Naive B cell (primary cell): ENCODE measurements at places on chromosomes 5 and 9.

- no peak for DNase-seq
Observed at GRCh38 chr9:33116860-33117259, 40.4 kb upstream of the SMU1 start.

DNA sequence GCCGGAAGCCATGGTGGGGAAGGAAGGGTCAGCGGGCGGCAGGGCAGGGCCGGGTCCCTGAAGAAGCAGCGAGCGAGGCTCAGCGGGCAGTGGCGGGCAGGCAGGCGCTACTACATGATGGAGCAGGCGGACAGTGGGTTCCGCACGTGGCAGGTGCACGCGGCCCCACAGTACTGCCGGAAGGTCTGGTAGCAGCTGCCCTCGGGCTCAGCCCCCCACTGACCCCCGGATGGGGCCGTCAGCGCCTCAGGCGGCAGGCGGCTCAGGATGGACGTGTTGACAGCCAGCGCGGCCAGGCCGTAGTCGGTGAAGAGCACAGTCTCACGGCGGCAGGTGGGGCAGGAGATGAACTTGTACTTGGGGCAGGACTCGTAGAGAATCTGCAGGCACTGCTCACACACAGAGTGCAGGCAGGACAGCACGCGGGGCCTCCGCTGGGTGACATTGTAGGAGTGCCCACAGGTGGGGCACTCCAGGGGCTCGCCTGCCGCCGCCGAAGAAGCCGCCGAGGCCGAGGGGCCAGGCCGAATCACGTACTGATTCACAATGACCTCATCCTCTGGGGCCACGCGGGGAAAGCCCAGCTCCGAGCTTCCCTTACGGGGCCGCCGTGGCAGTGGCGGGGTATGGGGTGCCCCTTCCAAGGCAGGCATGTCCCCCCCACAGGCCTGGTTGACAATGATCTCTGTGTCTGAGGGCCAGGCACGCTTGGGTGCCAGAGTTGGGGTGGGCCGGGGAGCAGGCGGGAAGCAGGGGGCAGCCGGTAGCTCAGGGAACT lies 1.5 kb downstream of the RNF208 start:
- DNase-seq, result no peak

GRCh38 chr5:172433513-172433912 lies 20.8 kb downstream of the SH3PXD2B start:
- no peak for DNase-seq

DNA sequence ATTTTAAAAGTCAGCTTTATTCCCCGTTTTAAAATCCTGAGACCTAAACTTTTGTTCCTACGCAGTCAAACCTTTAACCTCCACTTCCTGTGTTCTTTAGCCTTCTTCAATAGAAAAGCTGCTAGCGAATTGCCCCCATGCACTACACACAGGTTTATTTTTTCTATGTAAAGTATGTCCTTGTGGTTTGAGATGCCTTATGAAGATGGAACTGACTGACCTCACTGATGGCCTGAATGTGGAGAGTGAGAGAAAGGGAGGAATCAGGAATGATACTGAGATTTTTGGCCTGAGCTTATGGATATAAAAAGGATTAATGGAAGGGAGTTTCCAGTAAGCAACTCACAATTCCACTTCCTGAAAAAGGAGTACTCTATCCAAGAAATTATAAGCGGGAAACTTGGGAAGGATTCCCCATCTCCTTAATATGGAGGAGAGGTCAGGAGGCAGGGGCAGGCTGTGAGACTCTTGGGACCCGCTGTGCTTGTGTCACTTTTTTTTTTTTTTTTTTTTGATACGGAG lies 89.5 kb downstream of the UGCG start:
- DNase-seq, result no peak

- DNase-seq, result no peak
Observed at GRCh38 chr9:33682551-33682950, 112.8 kb upstream of the PRSS3 start.

DNA sequence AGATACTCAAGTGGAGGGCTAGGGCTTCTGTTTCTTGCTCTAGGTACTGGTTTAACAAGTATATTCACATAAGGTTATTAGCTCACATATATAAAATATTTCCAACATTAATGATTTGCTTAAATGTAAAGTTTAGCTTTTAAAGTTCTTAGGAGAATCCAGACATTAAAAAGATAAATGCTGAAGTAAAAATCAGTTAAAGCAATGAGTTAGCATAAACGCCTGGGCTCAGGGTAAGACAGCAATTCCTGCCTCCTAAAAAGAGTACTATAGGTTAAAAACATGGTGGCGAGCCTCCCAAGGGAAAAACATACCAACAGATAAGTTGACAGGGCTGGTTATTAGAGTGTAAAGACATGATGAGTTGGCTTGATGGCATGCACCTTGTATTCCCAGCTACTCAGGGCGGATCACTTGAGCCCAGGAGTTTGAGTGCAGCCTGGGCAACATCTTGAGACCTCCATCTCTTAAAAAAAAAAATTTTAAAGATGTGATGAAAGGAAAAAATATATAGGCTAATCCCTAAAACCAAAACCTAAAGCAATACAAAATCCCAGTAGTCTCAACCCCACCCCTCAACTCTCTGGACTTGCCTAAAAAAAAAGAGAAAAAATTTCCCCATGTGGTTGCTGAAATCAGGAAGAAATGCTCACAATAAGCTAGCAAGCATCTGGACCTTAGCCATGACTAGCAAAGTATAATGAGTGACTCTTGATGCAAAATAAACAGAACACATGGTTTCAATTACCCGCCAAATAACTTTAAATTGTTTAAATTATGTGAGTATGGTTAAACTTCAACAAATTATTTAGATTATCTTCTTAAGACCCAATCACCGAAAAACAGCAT lies 3.6 kb downstream of the GOLPH3 start:
- DNase-seq, result no peak

- DNase-seq, result no peak
Observed at GRCh38 chr5:180208038-180208434, 975 bp downstream of the RASGEF1C start.

DNA sequence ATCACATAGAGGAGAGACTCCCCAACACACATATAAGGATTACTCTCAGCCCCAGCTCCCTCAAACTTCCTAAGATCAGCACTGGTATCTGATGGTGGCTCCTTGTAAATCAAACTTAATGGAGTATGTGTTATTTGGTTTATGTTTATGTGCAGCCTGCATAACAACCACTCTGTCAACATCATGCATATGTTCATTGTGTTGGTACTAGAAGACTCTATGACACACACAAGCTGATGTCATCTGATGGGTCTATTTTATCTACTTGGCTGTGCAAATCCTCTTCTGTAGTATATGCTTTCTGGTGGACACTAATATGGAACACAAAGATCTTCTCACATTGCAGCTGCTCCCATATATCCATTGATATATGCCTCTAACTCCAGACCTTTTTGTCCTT lies 134.0 kb upstream of the FAM174A start:
- no peak for DNase-seq

- no peak for DNase-seq
Observed at GRCh38 chr9:36940500-36940853, 93.6 kb downstream of the PAX5 start.

- DNase-seq, result no peak
Observed at GRCh38 chr5:57408714-57409113, 73.9 kb downstream of the ACTBL2 start.

GRCh38 chr9:83060556-83060955 lies 2.4 kb downstream of the RASEF start:
- DNase-seq, result no peak

DNA sequence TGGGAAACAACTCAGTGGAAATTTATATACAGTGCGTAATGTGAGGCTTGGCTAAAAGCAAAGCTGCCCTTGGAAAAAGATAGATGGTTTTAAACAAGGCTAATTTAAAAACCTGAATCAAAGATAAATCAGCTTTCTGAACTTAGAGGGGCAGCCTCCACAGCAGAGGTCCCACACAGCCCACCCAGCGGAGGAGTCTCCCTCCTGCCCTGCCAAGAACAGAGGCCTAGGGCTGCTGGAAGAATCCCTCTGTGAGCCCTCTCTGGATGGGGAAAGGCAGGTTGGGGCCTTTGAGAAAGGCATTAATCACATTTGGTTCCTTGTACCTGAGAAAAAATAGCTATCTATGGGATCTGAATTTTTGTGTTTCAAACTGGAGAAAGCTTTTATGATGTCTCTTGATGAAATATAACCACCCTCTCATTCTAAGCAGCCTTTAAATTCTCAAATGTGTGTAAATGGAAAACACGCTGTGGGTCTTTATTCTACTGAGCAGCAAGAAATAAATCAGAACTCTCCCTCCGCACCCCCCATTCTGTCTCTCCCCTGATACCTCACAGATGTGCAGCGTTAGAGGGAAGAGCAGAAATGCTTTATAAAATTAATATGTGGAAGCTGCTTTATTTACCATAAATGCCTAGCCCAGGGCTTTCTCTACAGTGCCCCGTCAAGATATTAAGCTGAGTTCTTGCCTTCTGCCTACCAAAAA lies 329.2 kb downstream of the EFNA5 start:
- no peak for DNase-seq

- peak; percentile 11 for DNase-seq
Observed at GRCh38 chr9:112443200-112443599, 43.4 kb upstream of the KIAA1958 start.

GRCh38 chr9:128150594-128151308 lies 1.5 kb downstream of the LCN2 start:
- DNase-seq, result no peak

GRCh38 chr9:114399381-114399780 lies 11.6 kb upstream of the AKNA start:
- DNase-seq, result no peak

DNA sequence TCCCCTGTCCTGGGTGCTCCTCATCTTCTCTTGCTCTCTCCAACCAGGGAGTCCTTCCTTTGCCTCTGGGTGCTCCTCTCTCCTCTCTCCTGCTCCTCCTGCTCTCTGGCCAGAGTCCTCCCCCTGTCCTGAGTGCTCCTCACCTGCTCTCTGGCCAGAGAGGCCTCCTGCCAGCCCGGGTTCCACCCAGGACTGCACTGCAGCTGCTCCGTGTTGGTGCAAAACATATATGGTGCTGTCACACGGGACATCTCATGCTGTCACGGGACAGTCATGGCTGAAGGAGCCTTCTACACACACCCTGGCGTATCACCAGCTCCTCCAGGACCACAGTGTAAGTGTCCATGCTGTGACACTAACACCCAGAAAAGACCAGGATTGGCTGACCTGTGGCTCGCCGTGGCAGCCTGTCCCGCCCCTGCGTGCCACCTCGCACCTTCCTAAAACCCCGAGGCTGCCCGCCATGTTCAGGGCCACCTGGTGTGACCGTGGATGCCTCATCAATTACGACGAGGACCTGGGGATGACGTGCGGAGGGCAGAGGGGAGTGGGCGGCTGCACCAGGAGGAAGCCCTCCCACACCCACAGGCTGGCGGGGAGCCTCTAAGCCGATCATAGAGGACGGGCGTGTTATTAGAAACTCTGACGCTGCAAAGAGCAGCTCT lies 27.9 kb upstream of the SLC6A3 start:
- no peak for DNase-seq
